Daoy (cell line): ENCODE measurements at places on chromosomes 16 and 17.

DNA sequence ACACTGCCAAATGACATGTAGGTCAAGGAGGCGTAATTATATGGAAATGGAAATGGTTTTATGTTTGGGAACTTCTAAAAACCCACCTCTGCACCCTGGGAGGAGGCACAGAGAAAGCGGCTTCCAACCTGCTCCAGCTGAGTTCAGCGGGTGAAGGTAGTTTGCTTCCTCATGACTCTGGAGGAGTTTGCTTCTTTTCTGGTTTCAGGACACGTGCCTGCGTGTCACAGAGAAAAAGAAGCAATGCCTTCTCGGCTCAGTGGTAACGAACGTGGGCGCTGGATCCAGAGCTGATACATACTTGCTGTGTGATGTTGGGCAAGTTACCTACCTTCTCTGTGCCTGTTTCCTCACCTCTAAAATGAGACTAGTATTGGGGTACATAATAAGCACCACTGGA lies 22.1 kb downstream of the GPR139 start:
- DNase-seq = no peak

DNA sequence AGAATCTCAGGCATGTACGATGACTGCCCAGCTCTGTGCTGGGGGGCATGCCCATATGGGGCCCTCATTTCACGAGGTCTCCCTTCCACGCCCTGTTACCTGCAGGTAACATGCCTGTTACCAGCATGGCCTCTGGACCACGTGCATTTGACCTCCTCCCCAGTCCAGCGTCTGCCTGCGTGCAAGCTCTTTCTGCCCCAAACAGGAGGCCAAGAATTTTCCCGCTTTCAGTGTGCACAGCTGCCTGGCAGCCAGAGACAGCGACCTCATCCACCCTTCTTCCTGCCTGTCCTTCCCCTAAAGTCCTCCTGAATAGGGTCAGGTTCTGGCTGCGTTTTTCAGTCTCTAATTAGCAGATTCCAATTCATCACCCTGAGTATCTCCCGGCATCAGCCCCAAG lies 306.5 kb upstream of the ZFHX3 start:
- no peak for DNase-seq

DNA sequence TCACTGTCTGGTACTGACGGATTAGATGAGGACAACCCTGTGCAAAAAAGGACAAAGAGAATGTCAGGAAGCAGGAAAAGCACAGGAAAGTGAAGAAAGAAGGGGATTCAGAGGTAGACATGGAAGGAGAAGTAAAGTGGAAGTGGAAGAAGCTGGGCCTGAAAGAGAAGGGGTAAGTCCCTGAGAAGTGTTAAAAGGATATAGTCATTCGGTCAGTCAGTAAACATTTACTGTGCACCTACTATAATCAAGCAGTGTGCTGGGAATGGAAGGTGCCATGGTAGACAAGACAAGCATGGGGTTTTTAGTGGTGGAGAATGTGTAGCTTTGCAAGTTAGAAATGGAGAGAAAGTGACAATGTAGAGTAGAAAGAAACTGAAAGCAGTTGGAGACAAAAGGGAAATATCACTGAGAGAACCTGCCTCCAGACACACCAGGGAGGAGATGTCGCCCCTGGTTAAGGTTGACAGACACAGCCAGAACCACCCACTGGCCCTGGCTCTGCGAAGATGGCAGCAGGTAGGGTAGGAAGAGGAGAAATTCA lies 4.4 kb upstream of the SP2 start:
- no peak for DNase-seq

DNA sequence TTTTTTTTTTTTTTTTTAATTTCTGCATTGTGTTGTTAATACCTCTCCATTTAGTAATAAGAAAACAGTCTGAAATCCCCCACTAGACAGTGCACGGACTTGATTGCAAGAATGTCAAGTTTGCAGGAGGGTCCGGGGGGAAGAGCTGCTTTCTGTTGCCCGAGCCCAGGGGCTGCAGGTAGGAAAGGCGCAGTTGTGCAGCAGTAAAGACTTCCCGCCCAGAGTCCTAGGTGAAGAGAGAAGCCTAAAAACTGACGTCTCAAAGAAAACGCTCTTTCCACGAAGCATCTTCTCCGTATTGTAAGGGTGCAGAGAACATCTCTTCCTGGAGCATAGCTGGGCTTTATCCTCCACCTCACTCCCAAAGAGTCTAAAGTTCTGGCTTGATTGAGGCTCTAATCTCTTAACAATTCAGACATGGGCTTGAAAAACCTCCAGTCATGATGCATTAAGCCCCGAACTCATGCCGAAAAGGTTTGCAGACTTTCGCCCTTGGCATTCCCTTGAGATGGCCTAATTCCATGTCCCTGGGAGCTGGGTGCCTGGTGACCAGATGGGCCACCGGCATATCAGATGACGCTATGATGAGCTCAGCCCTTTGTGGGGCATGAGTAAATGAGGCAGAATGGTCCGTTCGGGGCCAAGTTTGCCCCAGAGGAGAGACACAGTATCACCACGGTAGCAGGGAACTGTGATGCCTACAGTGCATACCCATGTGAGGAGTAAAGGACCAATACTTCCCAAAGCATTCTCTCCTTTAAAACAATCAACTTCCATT lies 436.2 kb upstream of the ZFHX3 start:
- DNase-seq = peak; percentile 23

DNA sequence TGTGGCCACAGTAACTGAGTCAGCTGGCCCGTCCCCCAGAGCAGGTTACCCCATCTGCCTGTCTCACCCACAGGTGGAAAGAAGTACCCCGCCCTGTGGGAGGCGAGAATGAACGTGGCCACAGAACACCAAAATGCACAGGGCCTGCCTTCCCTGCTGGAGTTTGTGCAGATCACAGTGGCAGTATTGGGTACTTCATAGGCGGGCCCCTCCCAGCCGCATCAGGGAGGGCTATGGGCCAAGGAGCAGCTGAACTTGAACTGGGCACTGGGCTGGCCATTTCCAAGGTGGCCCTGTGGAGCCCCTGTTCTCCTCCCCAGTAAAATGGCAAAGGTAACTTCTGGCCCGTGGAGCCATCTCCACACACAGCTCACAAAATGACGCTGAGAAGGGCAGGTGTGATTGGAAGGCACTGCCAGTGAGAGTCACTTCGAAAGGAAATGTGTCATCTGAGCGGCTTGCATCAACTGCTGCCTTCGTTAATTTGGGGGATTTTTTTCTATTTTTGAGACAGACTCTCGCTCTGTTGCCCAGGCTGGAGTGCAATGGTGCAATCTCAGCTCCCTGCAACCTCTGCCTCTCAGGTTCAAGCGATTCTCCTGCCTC lies 162.9 kb downstream of the ENGASE start:
- DNase-seq = peak; percentile 28

DNA sequence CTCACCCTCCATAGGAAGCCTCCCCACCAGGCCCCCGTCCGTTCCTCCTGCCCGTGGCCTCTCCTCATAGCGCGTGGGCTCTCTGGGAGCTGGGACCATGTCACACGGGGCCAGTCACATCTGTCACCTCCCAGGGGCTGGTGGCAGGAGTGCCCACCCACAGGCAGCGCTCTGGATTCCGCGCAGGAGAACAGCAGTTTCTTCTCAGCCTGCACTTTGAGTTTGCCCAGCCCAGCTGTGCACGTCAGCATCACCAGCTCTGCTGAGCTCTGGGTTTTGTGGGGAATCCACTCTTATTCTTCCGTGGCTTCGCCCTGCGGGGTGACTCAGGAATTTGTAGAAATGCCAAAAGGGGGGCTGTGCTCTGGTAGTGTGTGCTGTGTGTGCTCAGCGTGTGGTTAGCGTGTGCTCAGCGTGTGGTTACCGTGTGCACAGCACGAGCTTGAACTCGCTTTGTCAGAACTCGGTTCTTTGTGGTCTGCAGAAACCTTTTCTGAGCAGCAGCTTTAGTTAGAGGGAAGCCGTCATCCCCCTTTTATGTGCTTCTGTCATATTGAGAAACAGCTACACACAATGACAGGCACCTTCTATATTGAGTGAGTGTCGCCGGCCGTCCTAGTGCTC lies 3.2 kb downstream of the ACSF3 start:
- no peak for DNase-seq

DNA sequence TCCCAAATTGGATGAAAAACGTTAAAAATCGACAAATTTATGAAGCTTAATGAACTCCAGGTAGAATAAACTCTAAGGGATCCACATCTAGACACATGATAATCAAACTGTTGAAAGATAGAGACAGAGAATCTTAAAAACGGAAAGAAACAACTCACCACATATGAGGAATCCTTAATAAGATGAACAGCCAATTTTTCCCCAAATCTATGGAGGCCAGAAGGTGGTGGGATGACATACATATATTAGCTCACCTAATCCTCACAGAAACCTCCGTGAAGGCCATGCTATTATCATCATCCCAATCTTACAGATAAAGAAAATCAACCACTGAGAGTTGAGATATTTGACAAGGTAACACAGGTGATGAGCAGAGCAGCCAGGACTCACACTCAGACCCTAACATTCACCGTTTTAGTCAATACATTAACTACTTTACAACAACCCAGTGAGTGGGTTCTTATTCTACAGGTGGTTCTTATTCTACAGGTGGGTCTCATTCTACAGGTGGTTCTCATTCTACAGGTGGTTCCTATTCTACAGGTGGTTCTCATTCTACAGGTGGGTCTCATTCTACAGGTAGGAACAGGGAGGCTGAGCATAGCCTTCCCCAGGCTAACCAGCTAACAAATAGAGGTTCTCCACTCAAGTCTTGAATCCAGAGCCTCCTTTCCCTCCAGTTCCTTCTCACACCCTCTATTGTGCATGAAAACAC lies 4.8 kb downstream of the CACNG1 start:
- DNase-seq = no peak

DNA sequence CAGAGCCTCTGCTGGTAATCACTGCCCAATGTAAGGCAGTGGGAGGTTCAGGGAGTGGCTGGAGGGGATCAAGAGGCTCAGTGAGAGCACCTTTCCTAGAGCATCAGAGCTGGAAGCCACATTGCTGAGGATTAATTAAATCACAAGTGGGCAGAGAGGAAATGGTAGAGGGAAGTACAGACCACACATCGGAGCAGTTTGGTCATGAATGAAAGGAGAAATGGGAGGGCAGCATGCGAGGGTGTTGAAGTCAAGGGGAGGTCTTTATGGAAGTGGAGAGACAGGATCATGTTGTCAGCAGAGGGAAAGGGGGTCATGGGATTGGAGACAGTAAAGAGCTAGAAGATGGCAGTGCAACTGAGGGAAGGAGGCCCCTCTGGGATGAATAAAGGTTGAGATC lies 2.3 kb downstream of the CCL17 start:
- DNase-seq = no peak

DNA sequence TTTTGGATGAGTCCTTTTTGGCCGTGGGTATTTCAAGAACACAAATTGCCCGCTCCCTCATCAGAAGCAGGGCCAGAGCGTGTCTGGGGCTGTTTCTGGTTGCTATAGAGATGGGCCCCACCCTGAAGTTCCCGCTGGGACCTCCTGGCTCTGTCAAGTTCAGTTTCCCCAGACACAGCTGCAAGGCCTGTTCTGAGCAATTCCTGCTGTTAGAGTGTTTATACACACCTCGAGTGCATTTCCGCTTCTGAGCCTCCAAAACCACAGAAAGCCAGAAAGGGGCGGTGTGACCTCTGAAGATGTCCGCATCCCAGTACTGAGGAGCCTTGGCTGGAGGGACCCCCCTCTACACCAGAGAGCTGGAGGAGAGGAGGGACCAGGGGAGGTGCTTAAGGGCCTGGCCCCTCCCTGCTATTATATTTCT lies 9.3 kb upstream of the WBP2 start:
- DNase-seq = peak; percentile 68

DNA sequence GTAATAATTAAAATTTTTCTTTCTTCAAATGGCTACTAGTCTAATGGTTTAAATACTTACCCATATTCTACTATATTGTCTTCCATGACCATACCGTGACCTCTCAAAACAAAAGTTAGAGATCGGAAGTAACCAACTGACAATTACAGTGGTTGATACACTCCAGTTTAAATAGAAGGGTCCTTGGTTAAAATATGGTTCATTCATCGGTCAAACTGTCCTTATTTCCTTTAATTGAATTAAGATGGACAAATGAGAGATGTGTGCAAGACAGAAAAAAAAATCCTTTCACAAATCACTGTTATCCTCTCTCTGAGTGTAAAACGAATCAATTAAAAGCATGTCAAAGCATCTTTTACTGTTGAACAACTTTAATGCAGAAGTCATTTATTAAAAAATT lies 214.3 kb upstream of the TBX2 start:
- DNase-seq = no peak

DNA sequence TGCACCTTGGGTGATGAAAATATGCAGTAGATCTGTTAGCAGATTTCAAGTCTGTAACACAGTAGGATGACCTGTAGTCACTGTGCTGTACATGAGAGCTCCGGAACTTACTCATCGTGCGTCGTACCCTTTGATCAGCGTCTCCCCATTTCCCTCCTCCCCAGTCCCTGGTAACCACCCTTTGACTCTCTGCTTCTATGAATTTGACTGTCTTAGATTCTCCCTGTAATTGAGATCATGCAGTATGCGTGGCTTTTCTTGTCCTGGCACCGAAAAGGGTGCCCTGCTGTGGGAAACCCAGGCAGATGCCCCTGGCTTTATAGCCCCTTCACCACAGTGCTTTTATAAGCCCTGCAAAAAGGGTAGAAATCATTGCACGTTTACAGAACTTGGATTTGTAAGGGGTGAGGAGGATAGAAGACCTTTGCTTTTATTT lies 20.5 kb downstream of the CLEC16A start:
- DNase-seq = no peak

DNA sequence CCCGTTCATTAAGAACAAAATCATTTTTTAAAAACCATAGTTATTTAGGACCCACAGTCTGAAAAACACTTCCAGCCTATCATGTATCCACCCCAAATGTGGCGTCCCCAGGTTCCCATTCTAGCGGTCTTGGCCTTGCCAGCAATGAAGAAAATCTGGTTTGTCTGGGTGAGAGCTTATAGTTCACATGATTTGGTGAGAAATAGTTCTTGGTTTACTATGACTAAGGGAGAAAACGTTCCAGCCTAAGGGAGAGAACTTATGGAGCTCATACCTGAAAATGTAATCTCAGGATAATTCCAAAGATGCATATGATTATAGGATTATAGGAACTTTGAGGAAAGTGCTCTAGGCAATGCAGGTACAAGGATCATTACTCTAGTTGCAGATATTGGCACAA lies 4.8 kb downstream of the MARVELD3 start:
- no peak for DNase-seq

- DNase-seq = no peak
These were observed 51.7 kb upstream of the RPL38 start for GRCh38 chr17:74151551-74152315.

DNA sequence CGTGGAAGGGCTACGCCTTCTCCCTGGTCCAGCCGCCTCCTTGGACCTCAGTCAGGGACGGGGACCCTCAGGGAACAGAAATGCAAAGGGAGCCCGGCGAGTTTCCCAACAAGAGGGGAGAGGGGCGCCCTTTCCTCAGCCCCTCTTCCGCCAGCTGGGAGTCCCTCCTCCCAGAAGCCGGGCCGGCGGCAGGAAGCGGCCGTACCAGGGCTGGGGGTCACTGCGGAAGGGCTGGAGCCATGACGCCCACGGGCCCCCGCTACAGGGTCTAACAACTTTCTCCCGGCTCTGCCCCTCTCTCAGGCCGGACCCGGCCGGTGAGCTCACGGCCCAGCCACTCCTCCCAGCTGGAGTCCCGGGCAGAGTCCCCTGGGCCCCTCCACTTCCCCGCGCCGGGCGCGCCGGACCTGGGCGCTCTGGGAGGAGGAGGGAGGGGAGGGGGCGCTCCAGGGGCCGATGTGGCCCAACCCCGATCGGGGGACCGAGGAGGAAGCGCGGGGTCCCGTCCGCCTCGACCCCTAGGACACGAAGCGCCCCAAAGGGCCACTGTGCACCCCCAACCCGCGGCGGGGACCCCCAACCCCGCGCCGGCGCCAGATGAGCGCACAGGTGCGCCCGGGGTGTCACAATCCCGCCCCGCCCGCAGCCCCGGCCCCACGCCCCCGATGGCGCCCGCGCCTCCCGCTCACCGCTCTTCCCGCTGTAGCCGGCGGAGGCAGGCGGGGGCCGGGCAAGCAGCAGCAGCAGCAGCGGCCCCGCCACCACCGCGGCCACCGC lies 578 bp downstream of the PGAP6 start:
- no peak for DNase-seq
